ENCODE measurements at places on chromosomes 2 and 18. TPM values are rescaled to one million over a fixed set of nuclear protein-coding genes. Genes with fewer than 3 reads are reported as not detected.

DNA sequence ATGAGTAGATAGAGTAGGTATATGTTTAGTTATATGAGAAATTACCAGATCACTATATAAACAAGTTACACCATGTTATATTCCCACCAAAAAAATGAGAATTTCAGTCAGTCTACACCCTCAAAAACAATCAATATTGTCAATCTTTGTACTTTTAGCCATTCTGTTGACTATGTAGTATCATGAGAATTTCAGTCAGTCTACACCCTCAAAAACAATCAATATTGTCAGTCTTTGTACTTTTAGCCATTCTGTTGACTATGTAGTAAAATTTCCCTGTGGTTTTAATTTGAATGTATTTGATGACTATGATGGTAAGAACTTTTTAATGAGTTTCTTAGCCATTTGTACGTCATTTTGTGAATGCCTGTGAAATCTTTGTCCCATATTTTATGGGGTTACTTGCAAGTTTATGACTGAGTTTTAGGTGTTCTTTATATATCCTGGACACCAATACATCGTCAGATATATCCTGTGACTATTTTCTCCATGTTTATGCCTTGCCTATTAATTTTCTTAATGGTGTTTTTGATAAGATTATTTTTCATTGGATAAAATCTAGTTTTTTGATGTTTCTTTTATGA lies 528.4 kb upstream of the SPHKAP start:
- DNase-seq, result no peak

- no peak for DNase-seq
Observed at GRCh38 chr2:18050001-18050400, 171.5 kb downstream of the KCNS3 start.

Gene NAT8
- total RNA-seq, result not detected

DNA sequence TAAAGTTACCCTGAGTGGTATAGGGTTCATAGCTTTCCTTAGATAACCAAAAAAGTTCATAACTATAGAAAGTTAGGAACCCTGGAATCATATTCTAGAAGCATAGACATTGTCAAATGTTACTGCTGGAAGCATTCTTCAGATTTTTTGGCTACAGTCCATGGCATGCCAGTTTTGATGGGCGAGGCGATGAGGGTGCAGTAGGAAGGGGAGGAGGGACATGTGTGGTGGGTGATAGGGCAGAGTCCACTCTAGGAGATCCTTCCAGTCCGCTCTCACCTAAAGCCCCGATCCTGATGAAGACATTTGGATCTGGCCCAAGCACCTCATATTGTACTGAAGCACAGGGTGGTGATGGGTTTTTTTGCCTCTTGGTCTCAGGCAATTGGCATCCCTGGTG lies 91.8 kb downstream of the HRH4 start:
- DNase-seq, result no peak

DNA sequence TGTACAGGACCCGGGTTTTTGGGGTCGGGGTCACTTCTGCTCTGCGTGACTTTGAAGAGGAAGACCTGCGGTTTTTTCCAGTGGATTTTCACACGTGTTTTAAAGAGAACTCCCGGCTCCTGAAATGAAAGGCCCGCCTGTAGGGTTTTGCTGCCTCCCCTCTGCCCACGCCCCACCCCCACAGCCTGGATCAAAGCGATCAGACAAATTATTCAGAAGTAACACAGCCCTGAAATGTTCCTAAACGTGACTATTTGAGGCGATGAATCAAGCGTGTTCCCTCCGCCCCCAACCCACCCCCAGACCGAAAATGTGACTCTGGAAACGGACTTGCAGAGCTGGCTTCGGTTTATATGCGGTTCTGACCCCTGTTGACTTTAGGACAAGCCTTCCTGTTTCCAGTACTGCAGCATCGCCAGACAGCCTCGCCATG lies 28.7 kb upstream of the SMIM21 start:
- DNase-seq, result peak; percentile 52

Gene TET3
- 13.1 TPM for total RNA-seq

DNA sequence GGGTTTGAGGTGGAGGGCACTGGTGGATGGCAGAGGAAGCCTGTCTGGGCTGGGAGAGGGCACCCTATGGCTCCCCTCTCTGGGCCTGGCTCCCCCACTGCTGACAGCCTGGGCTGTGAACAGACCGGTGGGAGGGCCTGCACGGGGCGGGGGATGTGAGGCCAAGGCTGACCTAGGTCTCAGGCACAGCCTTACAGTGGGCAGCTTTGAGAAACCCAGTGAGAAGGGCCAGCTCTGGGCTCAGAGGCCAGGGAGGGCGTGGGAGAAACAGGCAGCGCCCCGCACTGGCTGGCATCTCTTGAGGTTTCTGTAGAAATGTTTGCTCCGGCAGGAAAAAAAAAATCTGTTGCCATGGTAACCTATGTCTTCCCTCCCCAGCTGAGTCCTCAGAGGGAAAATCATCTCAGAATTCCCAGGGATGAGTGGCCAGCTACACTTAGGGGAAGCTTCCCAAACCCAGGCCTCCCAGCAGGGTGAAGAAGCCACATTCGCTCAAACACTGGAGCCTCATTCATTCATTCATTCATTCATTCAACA lies 71.7 kb upstream of the TAF1B start:
- DNase-seq, result peak; percentile 56

Gene LINC00305
- 2.9 TPM for total RNA-seq

Gene AP1S3
- 9.4 TPM for total RNA-seq

- no peak for DNase-seq
Observed at GRCh38 chr2:44651974-44652373, 289.5 kb upstream of the SIX3 start.

GRCh38 chr2:40199771-40200170 lies 252.1 kb downstream of the SLC8A1 start:
- no peak for DNase-seq

DNA sequence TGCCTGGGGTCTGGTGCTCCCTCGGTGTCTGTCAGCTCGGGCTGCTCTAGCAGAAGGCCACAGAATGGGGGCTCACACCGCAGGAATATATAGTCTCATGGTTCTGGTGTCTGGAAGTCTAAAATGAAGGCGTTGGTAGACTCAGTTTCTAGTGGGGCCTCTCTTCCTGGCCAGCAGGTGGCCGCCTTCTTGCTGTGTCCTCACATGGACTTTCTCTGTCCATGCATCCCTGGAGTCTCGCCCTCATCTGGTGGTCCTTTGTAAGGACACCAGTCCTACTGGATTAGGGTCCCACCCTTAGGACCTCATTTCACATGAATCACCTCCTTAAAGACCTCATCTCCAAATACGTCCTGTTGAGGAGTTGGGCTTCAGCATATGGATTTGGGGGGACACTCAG lies 65.7 kb downstream of the RRM2 start:
- no peak for DNase-seq

Gene SEMA4F
- 7.3 TPM for total RNA-seq

DNA sequence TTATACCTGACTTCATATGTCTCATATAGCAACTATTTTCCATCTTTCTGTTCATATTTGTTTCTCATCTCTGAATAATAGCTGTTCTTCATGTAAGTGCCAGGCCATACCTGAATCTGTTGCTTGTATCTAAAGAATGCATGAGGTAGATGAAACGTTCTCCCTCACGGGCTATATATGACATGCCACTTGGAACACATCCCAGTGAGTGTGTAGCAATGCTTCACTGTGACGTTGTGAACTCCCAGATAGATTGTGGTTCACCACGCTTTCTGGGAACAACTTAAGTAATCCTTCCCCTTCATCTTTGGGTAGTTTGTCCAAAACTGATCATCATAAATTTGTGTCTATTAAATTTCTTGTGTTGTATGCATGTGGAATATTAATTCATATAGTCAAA lies 60.1 kb downstream of the RDH14 start:
- no peak for DNase-seq

Gene EMILIN1
- 46.2 TPM for total RNA-seq

- no peak for DNase-seq
Observed at GRCh38 chr2:171514908-171515582, 7.2 kb upstream of the CYBRD1 start.

DNA sequence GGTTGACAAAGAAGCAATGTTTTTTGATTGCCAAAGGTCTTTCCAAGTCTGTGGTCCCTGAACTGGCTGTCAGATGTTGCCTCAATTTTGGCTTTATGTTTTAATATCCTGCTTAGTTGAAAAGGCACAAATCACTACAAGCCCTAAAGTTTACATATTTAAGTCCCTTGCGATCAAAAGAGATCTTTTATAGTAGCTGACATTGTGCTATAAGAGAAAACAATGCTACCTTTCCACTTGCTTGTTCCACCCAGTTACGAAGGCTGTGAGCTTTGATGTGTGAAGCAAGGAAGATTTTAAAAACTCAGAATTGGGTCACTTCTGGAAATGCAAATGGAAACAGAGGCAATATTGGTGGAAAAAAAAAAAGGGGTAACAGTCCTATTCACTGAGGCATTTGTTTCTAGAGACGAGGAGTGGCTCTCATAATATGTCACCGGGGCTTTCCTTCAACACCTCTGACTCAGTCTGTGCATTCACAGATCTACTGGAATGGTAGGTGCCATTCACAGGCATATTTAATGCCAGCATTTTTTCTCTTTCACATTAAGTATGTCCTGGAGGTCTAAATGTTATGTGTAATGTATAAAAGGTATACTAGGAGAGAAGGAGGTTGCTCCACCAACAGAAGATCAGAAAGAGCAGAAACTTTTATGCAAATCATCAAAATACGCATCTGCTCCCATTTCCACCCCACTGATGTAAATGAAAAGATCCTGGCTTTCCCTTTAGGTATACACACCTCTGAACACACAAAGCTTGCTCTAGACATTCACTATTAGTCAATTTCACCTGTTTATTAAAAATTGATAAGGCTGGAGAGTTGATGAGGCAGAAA lies 91.8 kb downstream of the TGIF1 start:
- DNase-seq, result no peak

DNA sequence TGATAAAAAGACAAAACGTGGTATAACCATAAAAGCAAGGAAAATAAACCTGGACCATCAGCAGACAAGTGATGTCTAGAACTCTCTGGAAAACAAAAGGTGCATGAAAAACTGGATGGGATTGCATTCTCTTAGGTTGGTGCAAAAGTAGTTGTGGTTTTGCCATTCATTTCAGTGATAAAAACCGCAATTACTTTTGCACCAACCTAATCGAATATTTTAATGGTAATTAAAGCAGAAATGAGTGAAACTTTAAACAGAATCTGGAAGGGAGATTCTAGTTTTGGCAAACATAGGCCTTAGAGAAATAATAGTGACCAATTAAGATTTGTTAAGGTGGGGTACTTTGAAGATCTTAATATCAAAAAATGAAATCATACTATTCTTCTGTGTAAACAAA lies 800.8 kb upstream of the GYPC start:
- DNase-seq, result no peak

GRCh38 chr2:149885946-149886345 lies 298.4 kb upstream of the MMADHC start:
- no peak for DNase-seq

GRCh38 chr2:65499216-65499615 lies 66.8 kb upstream of the SPRED2 start:
- no peak for DNase-seq

- DNase-seq, result peak; percentile 23
Observed at GRCh38 chr2:215579809-215580208, 143.9 kb upstream of the FN1 start.

Gene MAP3K19
- 6.9 TPM for total RNA-seq

Gene COL4A4
- 1.7 TPM for total RNA-seq

DNA sequence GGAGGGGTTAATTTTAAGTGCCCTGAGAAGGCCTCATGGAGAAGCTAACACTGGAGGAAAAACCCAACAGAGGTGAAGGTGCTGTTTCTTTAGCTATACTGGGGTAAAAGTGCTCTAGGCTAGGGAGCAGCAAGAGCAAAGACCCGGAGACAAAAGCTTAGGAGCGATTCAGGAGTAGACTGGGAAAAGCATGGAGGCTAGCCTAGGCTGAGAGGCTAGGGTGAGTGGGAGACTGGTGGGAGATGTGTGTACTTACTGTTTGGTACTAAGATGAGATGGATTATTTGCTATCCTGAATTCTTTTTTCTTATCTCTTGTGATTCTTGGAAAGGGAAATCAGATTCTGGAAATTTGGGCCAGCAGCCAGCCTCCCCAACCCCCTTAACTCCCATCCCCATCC lies 2.0 kb downstream of the GIGYF2 start:
- no peak for DNase-seq

- no peak for DNase-seq
Observed at GRCh38 chr2:11433822-11434221, 32.1 kb downstream of the E2F6 start.

Gene LRRC30
- total RNA-seq, result not detected

GRCh38 chr2:24409700-24410556 lies 49.6 kb upstream of the ITSN2 start:
- DNase-seq, result peak; percentile 94

- no peak for DNase-seq
Observed at GRCh38 chr18:36149514-36150289, 20.0 kb downstream of the ELP2 start.

- no peak for DNase-seq
Observed at GRCh38 chr2:148802448-148803220, 72.4 kb upstream of the KIF5C start.

GRCh38 chr18:32930695-32931301 lies 158.0 kb upstream of the KLHL14 start:
- DNase-seq, result no peak

DNA sequence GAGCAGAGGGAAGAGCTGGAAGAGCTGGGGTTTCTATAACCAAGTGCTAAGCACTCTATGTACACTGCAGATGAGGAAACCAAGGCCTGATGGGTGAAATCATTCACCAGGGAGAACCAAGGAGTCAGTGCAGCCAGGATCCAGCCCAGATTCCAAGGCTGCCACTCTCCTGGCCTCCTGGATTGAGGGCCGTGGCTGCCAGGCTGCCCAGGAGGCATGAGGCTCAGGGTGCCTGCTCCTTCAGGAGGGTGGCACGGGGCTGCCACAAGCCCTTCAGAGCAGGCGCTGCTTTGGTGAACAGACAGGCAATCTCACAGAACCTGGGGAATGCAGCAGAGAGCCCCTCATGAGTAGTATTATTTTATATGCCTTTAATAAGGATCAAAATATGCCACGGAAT lies 293.7 kb upstream of the HDAC4 start:
- no peak for DNase-seq

Gene HOXD8
- total RNA-seq, result 12.9 TPM

Gene ARMC9
- total RNA-seq, result 22.8 TPM

DNA sequence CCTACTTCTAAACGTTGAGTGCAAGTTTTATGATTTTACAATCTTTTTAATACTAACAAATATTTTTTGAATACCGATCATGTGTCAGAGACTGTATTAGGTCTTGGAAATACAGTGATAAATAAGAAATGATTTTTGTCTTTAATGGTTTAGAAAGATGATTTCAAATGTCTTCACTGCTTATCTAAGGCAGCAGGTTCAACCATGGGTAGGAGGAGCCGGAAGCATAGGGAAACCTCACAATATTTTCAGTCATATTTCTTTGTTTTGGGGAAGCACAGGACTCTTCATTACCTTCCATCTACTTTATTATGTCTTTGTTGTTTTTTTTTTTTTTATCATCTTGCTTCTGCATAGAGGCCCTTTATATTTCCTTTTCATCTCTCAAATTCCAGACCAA lies 165.2 kb upstream of the EPC2 start:
- DNase-seq, result no peak
